ENCODE measurements at places on chromosomes 3 and 15.

- DNase-seq = no peak
These were observed 218.8 kb downstream of the OSBPL10 start for GRCh38 chr3:31762097-31762764.

- DNase-seq = no peak
These were observed 94.8 kb upstream of the TLE3 start for GRCh38 chr15:70192490-70192889.

- DNase-seq = no peak
These were observed 39.5 kb downstream of the KBTBD8 start for GRCh38 chr3:67037615-67038014.

DNA sequence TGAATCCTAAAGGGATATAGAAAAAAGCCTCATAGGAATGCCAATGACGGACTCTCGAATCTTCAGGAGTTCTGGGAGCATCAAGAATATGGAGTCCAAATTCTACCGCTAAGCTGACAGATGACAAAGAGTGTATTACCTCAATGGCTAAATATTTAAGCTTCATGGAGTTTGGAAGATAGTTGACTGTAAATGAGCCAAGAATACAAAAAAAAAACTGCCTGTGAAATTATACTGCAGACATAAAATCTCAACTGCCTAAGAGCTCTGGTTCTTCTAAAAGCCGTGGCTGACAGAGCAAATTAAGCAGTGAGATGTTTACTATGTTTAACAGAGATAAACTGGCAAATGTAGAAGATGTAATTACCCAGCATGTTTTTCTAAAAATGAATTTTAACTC, 140.0 kb downstream of the GADL1 start:
- DNase-seq = peak; percentile 64

DNA sequence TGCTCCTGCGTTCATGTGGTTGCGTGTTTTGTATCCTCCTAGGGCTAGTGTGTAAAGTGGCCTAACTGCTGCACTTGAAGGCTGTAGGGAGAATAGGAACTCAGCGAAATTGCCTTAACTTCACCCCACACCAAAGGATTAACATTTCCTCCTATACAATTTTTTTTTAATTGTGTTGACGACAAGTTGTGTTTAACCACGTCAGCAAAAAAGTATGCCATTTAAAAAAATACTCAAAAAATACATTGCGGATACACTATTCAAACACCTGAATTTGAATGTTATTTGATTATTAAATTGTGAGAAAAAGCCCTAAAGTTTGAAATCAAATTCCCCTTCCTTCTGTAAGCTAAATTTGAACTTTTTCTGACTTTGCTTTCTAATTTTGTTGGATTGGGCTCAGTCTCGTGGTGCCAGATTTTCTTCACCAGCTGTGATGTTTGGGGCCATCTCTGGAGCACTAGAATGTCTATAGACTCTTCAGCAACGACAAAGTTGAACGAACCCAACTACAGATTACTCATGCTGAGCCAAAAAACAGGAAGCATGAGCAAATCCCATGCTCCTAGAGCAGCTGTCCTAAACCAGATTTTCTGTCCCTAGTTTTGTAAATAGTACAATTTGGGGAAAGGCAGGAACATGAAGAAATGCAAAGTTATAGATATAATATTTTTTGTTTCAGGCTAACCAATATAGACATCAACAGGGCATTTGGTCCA, 8.1 kb upstream of the SLC9A9 start:
- DNase-seq = no peak

DNA sequence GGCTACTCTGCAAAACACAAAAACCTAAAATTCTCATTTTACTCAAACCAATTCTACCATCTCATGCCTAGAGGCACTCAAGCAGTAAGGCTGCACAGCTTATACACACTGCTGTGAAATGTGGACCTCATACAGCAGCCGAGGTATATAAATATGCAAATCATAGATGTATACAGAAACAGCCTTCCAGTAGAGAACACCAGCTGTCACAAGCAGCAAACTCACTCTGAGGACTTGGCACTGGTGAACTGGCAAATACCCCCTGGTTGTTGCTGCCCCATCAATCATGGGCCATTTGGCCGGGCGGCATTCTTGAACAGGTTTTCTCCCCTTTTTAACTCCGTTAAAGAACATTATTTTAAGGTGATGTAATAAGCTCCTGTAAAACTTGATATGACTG, 378.0 kb downstream of the LSAMP start:
- DNase-seq = no peak

- DNase-seq = no peak
These were observed 327.4 kb downstream of the NAALADL2 start for GRCh38 chr3:175186511-175186910.

GRCh38 chr3:58088501-58088900, 80.3 kb downstream of the FLNB start:
- no peak for DNase-seq

- DNase-seq = no peak
These were observed 2.0 kb downstream of the NR1I2 start for GRCh38 chr3:119783883-119784282.

GRCh38 chr3:55469957-55470526, 17.1 kb downstream of the WNT5A start:
- no peak for DNase-seq

DNA sequence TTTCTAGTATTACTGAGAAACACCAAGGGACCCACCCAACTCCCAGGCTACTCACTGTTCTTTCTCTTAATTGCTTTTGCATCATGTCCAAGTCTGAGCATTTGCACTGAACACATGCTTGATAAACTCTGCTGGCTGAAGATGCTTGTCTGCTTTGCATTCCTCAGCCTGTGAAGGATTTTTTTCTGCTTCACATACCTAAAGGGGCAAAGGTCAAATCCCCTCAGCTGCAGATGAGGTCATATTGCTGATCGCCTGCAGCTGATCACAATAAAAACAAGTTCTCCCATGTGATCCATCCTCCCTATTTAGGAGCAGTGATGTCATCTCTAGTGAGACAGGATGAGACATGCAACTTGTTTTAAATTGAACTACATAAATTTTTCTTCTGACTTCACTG, 84.6 kb upstream of the DCBLD2 start:
- DNase-seq = peak; percentile 81

DNA sequence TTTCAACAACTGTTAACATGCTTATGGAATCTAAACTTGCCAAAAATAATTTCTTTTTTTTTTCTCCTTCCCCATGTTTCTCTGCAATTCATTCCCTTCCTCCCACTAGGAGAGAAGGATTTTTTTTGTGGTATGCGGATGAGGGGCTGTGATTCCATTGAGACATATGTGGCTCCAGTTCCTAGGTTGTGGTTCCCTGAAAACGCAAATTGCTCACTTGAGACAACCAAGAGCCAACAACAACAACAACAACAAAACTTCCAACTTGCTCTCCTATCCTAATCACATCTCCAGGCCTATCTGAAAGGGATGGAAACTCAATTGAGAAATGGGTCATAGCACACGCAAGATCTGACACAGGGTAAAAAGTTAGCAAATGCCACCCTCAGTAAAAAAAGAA, 406.5 kb upstream of the TGFBR2 start:
- DNase-seq = peak; percentile 60

- DNase-seq = no peak
These were observed 30.4 kb downstream of the ARHGEF3 start for GRCh38 chr3:56771376-56771775.

DNA sequence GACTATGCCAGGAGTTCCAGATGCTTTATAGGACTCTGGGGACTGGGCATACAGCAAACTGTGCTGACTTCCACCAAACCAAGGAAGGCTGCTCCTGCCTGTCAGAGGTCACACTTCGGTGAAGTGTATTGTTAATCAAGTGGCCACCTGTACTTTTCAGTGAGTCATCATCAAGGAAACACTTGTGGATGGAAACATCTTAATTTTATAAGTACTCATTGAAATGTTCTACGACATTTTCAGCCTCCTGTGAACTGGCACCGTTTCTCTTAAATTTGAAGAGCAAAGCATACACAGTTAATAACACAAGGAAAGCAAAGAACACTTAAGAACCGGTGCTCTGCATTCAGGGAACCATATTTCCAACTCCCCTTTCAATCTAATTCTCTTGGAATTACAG, 801.7 kb upstream of the DPPA4 start:
- no peak for DNase-seq

- DNase-seq = peak; percentile 67
These were observed 26.4 kb downstream of the STOML1 start for GRCh38 chr15:73965758-73966113.

DNA sequence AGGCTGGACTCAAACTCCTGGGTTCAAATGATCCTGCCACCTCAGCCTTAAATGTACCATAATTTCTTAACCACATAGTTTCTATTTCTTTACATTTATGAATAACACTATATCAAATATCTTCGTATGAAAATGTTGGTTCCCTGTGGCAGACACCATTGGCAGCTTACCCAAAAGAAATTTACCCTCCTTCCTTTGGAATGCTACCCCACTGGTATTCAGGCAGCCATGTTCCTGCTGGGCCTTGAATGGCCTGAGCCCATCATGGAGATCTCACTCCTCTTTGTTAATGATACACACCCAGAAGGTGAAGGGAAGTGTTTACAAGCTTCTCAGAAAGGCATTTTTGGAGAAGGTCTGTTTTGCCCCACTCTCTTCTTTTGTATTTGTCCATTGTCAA, 94.3 kb upstream of the RNF7 start:
- no peak for DNase-seq

GRCh38 chr15:35725353-35725752, 179.4 kb upstream of the DPH6 start:
- peak; percentile 57 for DNase-seq

- DNase-seq = peak; percentile 7
These were observed 582 bp downstream of the CGNL1 start for GRCh38 chr15:57376696-57377477.

DNA sequence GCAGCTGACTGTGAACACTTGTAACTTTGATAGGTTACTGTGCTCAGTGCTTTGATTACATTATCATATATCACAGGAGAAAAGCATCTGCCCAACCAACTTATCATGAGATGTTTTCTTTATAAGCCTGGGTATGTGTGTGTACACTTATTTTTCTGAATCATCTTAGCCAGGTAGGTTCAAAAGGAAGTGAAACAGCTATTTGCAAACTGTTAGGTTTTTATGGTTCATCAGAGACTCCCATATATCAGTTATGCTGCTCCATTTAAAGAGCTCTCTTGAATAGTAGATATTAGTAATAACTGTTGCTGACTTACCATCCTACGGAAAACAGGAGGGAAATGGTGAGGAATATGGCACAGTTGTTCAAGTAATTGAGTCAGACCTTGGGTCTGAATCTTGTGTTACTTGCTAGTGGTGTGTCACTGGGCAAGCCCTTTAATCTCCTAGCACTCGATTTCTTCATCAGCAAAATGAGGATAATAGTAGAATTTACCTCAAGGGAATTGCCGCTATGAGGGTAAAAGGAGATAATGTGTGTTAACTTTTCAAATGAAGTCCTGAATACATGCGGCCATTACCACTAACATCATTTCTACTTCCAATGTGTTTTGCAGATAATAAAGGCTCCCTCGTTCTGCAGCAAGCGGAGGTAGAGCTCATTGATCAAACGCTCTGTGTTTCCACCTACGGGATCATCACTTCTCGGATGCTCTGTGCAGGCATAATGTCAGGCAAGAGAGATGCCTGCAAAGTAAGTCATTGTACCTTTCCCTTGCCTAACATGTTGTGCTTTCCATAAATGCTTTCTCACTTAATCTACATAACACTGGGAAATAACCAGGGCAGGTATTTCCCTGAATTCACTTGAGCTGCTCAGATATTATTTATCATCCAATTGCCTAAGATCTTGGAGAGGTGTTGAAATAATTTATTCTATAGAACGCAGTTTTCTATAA, 7.8 kb upstream of the C3orf52 start:
- DNase-seq = no peak

GRCh38 chr3:47901280-47901833, 98.4 kb downstream of the DHX30 start:
- no peak for DNase-seq

- DNase-seq = no peak
These were observed 242.8 kb downstream of the BBX start for GRCh38 chr3:107765524-107765923.

DNA sequence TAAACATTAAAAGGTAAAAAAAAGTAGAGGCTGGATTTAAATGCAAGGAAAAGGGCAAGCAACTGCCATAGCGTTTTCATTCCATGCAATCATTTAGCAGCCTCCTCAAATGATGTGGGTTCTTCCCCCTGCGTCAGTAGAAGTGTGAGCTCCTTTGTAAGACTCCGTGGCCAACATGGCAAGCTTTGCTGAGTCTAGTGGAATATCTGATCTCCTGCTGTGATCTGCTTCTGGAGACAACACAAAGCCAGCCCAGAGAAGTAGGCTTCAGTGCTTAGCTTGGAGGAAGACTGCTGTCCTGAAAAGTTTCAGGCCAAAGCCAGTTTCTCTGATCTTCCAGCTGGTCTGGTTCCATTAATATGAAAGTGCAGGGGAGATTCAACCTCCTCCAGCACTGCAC, 70.4 kb downstream of the ARPP21 start:
- no peak for DNase-seq

- DNase-seq = peak; percentile 28
These were observed 66.9 kb upstream of the CSPG5 start for GRCh38 chr3:47645551-47645950.

DNA sequence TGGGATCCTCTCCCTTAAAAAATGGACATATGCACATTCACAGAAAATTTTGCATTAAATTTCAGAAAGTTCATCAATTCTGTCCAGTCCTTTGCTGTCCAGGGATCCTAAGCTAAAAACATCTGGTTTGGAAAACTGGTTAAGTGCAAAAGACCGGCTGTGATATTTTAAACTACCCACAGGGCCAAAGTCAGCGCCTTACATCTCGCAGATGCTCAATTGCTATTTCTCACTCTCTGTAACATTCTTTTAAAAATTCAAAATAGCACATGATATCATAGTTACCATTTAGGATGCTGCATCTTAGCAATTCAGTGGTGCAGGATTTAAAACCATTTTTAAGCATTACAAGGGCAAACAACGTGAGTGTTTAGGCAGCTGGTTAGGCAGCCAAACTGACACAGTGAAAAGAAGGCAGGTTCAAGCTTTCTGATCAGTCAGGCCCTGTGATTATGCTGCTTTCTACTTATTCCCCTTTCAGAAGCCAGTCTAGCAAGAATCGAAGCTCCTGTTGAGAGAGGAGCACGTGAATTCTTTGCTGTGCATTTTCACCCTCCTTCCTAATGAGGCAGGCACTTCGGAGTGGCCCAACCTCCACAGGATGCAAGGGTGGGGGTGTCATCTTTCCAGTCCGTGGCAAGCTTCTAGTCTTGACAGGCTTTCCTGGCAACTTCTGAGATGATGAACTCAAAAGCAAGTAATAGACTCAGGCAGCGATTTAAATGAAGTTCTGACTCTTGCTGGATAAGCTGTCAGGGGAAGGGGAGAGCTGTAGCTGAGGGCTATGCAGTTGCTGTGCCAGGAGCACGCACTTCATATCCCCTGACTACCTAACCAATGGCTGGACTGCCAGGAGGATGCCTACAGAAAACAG, 8.8 kb downstream of the PRICKLE2 start:
- DNase-seq = peak; percentile 61

DNA sequence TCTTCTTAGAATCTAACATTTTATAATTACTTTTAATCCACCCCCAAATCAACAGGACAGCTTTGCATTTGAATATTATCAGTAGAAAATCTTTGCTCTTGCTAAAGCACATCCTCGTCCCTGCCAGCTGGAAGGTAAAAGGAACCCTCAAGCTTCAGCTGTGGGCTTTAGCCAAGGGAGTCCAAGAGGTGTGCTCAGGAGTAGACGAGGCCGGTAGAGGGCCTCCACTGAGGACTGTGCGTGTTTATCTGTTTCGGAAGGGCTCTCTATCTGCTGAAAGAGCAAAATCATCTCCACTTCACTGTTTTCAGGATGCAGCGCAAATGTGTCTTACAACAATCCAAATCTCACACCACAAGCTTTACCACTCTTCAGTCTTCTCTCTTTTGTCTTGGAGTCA, 257.4 kb upstream of the IL12A start:
- no peak for DNase-seq

- DNase-seq = no peak
These were observed 102.9 kb upstream of the ARHGEF3 start for GRCh38 chr3:56904552-56905215.

Measured in fibroblast of skin of abdomen (primary cell).